ENCODE measurements at places on chromosomes 6 and 20.

DNA sequence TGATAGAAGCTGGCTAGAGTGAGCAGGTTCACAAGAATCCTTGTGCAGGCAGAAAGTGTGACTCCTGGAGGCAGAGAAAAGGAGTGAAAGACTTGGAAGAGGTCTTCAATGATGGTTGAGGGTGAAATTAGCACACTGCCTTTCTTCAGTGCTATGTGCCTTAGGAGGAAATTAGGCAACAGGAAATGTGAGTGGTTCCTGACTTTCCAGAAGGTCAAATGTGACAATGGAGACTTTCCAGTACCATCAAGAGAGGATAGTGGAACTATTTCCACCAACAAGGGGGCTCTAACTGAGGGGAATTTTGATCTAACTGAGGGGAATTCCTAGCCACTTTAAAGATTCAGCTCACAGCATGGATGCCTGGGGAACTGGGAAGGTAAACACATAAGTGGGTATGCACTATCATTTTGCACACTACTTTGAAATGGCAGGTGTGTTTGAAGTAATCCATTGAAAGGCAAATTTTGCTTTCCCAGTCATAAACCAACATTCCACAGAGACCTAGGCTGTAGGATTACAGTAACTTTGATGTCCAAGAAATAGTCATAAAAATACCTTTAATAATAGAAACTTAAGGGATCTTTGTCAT is 90.0 kb downstream of the PERP start:
- no peak for DNase-seq

DNA sequence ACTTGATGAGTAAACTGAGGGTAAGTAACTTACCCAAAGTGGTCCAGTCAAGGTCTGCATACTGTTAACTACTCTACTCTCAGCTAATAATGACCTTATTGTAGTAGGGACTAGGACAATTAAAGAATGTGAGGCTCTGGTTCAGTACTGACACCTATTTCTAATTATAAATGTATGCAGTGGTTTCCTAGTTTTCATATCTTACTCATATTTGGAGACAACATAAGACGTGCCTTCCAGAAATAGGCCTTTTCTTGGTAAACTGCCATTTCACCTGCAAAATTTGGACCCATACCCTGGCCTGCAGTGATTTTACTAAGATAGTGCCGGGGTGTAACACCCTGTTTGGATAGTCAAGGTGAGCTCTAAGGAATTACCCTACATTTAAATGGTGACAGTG is 24.7 kb downstream of the GJA1 start:
- no peak for DNase-seq

- no peak for DNase-seq
Observed at GRCh38 chr6:131167773-131168172, 32.5 kb downstream of the AKAP7 start.

GRCh38 chr20:19975436-19975799 is 41.7 kb upstream of the NAA20 start:
- DNase-seq: no peak

GRCh38 chr20:4088766-4089165 is 73.4 kb upstream of the RNF24 start:
- no peak for DNase-seq

DNA sequence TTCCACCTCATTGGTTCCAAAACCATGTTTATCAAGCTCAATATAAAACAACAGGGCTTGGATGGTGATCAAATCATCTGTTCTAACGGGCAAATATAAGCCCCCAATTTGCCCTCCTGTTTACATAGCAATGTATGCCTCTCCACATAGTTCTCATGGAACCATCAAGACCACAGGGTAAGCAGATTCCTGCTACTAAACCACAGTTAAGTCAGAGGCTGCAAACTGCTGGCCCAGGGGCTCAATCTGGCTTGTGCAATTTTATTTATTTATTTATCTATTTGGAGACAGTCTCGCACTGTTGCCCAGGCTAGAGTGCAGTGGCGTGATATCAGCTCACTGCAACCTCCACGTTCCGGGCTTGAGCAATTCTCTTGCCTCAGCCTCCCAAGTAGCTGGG is 18.9 kb upstream of the MTHFD1L start:
- no peak for DNase-seq

Measured in HTR-8/SVneo (cell line).